Nephron progenitor cell (in vitro differentiated cells): ENCODE measurements at places on chromosomes 11 and 22.
A peak's percentile ranks its signal among the peaks of the same experiment; 100 is the strongest.

GRCh38 chr11:19711911-19712280, 741 bp upstream of the NAV2 start:
- DNase-seq = no peak

DNA sequence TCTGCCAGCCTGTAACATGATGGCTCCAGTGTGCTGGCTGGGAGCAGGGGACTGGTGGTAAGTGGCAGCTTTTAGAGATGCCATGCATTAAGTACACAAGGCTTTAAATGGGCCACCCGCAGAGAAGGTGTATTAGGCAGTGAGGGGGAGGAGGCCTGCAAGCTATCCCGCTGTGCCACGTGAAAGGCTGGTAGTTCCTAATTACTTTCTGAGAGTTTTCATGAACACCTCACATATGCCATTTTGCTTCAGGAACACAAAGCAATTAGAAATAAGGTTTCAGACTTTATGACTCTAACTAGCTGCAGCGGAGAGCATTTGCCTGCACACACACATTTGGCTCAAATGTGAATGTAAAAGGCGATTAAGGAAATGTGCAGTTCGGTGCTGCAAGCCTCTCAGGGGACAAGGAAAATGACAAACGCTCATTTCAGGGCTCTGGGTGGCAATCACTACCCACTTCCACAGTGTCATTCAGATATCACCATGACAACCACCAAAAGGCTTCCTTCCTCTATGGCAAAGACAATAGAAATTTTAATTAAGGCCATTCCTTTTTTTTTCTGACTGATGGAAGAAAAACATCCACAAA, 116.6 kb downstream of the PLEKHA7 start:
- no peak for DNase-seq

- no peak for DNase-seq
Observed at GRCh38 chr22:41834005-41834944, 1.4 kb downstream of the SREBF2 start.

- no peak for DNase-seq
Observed at GRCh38 chr11:10291801-10292638, 2.0 kb downstream of the SBF2 start.

GRCh38 chr22:44566911-44567310, 68.9 kb upstream of the RTL6 start:
- no peak for DNase-seq

DNA sequence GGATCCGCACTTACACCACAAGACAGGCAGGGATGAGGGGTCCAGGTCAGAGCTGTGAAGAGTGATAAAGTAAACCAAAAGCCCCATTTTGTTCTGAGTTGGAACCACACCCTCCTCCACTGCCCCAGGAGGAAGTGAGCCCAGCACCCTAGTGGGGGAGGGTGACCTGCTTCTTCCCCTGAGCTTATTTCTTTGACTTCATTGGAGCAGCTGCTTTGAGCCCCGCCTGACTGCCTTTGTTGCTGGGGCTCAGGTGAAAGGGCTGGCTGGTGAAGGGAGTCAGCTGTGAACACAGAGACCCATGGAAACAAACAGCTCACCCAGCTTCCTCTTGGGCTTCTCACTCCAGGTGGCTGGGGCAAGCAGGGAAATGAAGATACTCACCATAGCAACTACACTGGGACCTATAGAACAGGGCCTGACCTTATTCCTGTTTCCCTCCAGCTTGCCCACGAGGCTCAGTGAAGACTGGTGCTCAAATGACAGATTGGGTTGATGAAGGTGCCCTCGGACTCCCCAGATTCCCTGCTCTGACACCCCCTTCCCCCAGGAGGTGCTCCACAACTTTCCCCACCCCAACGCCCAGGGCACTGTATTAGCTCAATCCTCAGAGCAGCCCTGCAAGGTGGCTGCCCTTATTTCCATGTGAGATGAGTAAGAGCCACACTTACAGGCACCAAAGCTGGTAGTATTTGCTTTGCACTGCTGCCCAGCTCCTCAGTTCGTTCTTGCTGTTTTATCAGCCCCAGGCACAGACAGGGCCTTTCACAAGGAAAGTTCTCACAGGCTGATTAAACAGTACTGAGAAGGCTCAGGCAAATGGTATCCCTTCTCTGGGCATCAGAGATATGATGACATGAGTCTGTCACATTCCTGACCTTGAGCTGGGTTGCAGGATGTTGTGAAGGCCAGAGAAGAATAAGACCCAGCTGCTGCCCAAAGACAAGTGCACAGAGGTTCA, 2.4 kb downstream of the UCP2 start:
- no peak for DNase-seq

GRCh38 chr11:55658031-55658573, 3.9 kb upstream of the OR4C6 start:
- DNase-seq = no peak

GRCh38 chr11:18524248-18524647, 2.5 kb downstream of the TSG101 start:
- no peak for DNase-seq

DNA sequence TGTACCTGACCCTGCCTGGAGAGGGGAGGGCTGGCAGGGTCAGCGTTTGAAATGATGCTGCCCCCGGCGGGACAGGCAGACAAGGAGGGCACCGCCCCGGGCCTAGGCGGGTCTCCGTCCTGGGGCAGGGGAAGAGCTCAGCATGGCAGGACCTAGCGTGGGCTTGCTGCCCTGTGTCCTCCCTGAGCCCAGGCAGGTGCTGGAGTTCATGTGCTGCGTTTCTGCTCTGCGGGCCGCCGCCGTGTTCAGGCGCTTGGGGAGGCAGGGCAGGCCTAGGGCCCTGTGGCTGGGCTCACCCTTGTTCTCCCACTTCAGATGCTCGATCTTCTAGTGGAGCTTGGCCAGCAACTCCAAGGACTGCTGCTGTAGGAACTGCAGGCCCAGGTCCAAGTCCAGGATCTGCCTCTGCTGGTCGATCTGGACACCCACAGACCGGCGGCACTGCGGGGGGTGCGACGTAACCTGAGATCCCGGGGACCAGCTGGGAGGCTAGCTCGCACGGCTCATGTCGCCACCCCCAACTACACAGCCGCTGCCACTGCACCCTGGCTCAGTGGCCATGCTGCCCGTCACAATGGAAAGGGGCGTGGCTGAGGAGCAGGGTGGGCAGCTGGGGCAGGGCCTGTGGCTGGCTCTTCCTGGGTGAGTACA, 84.4 kb downstream of the MED15 start:
- DNase-seq = peak; percentile 50

- no peak for DNase-seq
Observed at GRCh38 chr11:48001438-48002021, 21.2 kb downstream of the PTPRJ start.

DNA sequence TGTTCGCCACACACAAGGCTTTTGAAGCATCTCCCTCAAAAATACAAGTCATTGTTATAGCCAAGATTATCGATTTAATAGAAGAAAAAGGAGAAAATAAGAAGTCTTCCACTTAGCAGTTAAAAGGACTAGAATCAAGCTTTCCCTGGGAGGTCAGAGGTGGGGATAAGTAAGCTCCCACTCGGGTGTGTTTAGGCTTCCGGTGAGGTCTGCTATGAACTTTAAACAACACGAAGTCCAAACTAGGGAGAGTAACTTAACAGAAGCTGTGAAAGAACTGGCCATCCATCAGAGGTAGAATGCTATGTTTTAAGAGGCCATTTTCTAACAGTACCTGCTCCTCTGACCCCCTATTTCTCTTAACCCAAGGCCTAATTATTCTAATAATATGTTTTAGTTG, 91.4 kb upstream of the APOA1 start:
- no peak for DNase-seq

DNA sequence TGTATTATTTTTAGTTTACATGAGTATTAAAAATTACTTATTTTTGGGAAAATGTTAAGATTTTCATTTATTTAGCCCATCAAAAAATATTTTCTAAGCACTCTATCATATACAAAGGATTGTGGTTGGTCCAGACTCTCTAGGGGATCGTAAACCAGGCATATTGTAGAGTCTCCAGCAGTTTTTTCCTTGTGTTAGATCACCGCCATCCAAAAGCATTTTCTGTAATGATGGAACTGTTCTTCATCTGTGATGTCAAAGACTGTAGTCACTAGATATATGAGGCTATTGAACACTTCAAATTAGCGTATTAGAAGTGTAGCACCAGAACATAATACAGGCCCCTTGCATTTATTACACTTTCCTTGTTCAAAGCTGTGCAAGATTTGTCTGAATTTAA, 154.9 kb downstream of the SBF2 start:
- DNase-seq = no peak

DNA sequence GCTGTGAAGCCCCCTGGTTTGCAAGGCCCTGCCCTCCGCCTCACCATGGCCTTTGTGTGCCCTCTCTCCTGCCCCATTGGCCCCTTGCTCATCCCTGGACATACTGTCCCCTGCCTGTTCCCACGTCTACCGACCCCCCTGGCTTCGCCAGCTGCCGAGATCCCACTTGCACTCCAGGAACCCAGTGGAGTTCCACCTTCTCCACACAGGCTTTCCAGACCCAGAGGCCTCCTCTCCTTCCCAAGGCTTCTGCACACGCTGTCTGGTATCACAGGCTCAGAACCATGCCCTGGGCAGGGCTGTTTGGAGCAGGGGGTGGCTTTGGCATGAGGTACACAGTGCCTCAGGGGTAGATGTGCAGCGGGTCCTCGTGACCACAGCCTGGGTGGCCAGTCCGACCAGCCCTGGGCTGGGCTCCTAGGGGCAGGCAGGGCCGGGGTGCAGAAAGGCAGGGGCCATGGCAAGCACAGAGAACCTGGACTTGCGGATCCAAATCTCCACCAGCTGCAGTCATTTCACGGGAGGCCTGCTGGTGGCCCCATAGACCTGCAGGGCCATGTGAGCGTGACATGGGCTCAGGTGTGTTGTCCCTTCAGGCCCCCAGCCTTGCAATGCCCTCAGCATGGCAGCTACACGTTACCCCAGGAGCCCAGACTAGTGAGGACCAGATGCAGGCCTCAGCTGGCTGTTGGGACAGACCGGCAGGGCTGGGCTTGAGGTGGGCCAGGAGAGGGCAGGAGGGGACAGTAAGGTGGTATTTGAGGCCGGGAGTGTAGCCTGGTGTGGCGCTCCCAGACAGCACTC, 9.5 kb downstream of the GRK2 start:
- peak; percentile 3 for DNase-seq

- no peak for DNase-seq
Observed at GRCh38 chr11:118406599-118407166, 5.3 kb downstream of the ATP5MG start.

GRCh38 chr11:8813658-8814057, 97.3 kb upstream of the AKIP1 start:
- DNase-seq = peak; percentile 79

DNA sequence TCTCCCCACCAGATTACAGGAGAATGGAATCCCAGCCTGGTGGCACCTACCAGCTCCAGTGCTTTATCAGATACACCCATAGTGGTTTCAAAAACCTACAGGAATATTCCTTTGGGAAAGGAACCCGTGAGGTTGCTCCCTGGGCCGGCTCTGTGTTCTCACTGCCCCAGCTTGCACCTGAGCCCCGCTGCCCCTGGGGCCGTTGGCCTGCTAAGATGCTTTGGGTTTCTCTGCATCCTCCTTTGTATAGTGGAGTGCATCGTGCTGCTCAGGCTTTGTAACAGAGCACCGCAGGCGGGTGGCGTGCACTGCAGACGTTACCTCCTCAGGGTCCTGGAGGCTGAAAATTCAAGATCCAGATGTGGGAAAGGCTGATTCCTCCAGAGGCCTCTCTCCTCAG, 414.1 kb downstream of the BRD1 start:
- DNase-seq = no peak

DNA sequence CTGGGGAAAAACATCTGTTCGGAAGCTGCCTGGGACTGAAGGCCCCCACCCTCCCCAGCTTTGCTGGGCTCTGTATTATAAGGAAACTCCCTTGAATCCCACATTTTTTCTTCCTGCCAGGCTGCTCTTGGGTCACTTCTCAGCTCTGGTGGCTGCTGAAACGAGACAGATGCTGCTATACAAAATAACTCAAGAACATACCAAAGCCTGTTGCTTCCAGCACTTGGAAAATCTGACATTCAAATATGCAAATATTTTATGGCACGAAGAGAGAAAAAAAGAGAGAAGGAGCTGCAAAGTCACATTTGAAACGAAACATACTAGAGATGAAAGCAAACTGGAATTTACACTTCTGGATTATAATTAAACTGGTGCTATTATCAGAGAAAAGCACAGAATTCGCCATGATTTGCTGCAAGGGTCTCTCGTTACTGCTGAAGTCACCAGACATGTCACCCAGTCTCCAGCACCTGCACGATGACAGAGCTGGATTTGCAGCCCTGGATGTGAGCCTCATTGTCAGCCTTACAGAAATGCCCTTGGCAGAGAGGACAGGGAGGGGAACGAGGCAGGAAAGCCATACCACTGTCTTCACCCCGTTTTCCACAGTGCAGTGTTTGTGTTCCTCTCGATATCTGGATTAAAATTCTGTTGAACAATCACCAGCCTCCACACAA, 47.9 kb upstream of the IGSF9B start:
- DNase-seq = no peak

DNA sequence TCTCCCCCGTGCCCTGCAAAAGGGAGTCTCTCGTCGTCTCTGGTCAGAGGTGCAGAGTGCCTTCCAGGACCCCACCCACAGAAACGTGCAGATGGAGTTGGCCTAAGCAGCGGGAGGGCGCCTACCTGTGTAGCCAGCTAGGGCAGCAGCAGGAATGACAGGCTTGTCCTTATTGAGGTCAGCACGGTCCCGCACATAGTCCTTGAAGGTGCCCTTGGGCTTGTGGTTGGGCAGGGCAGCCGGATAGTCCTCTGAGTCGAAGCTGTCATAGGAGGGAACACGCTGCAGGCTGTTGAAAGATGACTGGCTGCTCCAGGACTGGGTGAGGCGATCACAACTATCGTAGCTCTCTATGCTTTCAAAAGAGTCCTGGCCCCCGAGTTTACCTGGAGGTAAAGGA, 107.3 kb downstream of the ETS1 start:
- no peak for DNase-seq

DNA sequence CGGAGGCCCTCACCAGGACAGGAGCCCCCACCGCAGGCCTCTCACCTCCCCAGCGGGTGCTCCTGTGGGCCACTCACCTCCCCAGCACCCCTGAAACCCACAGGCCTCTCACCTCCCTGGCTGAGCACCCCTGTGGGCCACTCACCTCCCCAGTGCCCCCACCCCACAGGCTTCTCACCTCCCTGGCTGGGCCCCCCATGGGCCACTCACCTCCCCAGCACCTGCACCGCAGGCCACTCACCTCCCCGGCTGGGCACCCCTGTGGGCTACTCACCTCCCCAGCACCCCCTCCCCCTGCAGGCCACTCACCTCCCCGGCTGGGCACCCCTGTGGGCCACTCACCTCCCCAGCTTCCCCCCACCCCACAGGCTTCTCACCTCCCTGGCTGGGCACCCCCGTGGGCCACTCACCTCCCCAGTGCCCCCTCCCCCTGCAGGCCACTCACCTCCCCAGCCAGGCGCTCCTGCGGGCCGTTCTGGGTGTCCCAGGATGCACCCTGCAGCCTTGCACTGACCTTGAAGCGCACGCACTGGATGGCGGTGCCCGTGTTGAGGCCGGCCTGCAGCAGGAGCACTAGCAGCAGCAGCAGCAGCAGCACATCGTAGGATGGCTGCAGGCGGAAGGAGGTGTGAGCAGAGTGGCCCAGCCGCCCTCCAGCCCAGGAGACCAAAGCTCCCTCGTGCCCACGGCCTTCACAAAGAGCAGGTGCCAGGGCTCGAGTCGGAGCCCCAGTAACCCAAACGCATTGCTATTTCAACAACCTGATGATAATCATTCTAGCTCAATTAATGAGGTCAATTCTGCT, 5.7 kb upstream of the TTLL8 start:
- no peak for DNase-seq
